ENCODE measurements at places on chromosomes 13 and 19.

DNA sequence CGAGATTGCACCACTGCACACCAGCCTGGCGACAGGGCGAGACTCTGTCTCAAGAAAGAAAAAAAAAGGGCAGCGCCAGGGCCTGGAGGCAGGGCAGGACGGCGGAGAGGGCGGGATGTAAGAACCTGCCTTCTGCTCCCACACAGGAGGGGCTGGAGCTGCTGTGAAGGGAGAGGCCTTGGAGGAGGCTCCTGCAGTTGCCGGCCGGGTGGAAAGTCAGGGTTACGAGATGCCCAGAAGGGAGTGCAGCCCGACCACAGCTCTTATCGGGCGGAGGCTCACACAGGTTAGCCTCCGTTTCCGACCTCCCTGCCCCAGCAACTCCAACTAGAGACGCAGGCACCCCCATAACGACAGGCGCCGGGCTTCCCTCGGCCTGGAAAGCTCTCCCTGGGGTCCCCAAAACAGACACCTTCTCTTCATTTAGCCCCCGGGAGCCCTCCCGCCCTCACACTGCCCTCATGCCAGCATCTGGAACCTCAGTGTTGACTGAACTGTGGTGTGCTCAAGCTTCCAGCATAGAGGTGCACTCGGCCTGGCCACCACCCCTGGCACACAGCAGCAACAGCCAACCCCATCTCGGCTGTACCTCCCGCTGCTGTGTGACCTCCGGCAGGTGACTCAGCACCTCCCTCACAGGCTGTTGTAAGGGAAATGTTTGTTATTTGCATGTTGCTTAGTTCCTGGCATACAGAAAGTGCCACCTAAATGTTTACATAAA is 1.4 kb downstream of the PLPP2 start:
- DNase-seq = no peak

- DNase-seq = peak; percentile 50
Observed at GRCh38 chr13:48775804-48776203, 122.1 kb downstream of the CYSLTR2 start.

DNA sequence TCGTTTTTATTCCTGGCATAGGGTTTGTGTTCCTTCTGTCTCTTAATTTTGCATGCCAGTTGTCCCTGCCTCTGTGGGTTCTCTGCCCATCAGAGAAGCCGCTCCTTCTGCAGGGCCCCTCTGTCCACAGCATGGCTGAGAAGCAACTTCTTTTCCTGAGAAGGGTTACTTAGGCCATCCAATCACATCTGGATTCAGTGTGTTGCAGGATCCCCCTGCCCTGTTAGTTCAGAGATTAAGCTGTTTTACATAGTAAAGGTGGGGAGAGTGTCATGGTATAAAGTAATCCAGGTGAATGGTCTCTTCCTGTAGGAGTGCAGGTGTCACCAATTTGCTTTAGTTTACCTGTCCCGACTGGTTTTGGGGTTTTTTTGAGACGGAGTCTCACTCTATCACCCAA is 22.9 kb upstream of the GARRE1 start:
- no peak for DNase-seq

DNA sequence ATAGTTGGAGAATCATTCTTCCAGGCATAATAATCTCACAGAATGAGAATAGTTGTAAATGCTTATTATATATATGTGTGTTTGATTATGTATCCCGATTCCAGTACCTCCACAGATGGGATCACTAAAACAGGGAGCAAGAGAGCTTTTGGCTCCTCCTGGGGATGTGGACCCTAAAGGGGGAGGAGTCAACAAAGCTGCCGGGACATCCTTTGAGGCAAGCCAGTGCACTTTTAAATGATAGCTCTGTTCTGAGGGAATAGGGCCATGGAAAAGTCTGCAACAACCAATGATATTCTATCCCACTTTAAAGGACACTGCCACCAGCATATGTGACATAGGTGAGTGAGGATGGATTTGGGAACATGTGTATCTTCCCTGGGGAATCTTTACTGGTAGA is 40.8 kb downstream of the SLITRK5 start:
- DNase-seq = no peak

- no peak for DNase-seq
Observed at GRCh38 chr13:101703838-101704237, 251.4 kb downstream of the ITGBL1 start.

GRCh38 chr19:43467730-43468129 is 2.3 kb upstream of the LYPD3 start:
- no peak for DNase-seq

GRCh38 chr19:49862391-49863253 is 4.8 kb downstream of the PNKP start:
- DNase-seq = peak; percentile 37

DNA sequence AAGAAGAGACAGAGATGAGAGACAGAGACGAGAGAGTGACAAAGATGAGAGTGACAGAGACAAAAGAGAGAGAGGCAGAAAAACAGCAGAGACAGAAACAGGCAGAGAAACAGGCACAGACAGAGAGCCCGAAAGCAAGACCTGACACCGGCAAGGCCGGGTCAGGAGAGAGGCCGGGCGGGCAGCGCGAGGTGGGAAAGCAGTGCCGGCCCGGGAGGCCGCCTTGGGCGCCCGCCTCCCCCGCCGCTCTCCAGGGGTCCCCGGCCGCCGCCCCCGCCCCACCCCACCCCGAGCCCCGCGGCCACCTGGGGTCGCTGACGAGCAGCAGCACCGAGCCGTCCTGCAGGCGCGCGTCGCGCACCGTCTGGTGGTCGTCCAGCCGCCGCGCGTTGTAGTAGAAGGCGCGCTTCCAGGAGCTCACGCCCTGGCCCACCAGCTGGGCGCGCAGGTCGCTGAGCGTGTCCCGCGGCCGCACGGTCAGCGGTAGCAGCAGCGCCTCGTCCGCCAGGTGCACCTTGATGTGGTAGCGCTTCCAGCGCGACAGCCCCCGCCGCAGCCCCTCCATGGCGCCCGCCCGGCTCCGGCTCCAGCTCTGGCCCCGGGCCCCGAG is at the start of gene TINCR:
TSS of gene TINCR (minus strand) at position 594 of the 610 bp plus-strand sequence.
- DNase-seq = no peak

DNA sequence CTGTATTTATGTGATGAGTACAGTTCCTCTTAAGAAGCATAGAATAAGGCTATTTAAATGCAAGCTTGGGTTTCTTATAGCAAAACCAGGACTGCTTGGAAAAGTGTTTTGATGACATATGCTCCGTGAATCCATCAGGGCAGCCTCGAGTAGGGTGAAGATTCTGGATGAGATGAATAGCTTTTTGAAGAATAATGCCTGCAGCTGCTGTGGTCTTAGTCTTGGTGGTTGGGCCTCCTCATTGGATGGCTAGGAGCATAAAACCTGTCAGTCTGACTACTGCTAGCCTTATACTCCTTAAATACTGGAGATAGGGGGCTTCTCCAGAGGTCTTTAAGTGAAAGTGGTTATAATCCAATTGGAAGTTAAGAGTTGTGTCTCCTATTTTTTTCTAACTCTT is 704.3 kb downstream of the FGF9 start:
- DNase-seq = no peak

- no peak for DNase-seq
Observed at GRCh38 chr19:15354566-15355296, 22.4 kb upstream of the BRD4 start.

DNA sequence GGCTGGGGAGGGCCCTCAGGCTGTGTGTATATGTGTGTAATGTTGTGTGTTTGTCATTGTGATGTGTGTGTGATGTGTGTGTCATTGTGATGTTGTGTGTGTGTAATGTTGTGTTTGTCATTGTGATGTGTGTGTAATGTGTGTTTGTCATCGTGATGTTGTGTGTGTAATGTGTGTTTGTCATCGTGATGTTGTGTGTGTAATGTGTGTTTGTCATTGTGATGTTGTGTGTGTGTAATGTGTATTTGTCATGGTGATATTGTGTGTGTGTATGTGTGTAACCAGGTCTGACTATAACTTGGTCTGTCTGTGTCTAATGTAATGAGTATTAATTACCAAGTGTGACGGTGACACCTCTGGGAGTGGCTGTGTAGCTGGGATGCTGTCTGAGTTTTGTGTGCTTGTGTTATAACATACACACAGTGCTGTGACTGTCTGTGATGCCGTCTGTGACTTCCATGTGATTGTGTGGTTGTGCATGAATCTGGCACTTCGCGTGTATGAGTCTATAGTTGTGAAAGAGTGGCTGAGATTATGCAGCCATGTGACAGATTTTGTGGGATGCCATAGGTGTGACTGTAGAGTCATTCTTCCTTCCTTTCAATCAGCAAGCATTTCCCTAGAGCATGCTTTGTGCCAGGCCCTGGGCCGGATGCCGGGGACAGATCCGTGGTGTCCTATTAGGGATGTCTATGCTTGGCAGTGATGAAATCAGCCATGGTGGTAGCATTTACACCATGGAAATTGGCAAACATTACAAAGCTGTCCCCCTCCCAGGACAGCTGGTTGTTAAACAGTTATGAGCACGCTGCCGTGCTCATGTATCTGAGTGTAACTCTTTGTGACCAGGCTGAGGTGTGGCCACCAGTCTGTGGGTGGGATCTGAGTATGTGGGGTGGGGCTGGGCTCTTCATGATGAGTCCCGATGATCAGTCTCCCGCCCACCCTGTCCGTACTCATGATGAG is 6.4 kb downstream of the TNFSF14 start:
- no peak for DNase-seq

- DNase-seq = no peak
Observed at GRCh38 chr19:29488316-29488715, 37.5 kb upstream of the VSTM2B start.

GRCh38 chr19:43504426-43505185 is at the start of gene PHLDB3:
Gene PHLDB3 (minus strand): TSS chr19:43504746. CDS start chr19:43504118, 628 bp downstream.
- no peak for DNase-seq

GRCh38 chr13:97946951-97947588 is 6.4 kb upstream of the IPO5 start:
- no peak for DNase-seq

DNA sequence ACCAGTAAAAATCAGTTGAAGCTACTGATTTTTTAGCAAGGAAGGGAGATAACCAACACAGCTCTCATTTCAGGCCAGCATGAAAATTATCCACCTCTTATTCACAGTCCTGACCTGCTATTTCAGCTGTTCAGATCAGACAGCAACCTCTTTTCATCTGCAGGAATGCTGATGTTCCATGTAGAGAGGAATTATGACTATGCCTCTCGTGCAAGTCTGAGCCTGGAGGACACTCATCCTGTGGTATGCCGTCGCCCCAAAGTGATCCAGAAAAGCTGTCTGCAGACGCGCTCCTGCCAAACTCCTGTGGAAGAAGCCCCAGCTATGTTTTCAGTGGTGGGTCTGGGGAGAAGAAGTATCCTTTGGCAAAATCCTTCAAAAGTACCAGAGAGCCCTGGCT is 563.5 kb upstream of the SLITRK1 start:
- DNase-seq = no peak

- DNase-seq = no peak
Observed at GRCh38 chr13:94332359-94333096, 147.0 kb downstream of the DCT start.

GRCh38 chr13:62171697-62172096 is 756.0 kb upstream of the PCDH20 start:
- no peak for DNase-seq

GRCh38 chr19:31285744-31286143 is 63.5 kb downstream of the TSHZ3 start:
- no peak for DNase-seq

DNA sequence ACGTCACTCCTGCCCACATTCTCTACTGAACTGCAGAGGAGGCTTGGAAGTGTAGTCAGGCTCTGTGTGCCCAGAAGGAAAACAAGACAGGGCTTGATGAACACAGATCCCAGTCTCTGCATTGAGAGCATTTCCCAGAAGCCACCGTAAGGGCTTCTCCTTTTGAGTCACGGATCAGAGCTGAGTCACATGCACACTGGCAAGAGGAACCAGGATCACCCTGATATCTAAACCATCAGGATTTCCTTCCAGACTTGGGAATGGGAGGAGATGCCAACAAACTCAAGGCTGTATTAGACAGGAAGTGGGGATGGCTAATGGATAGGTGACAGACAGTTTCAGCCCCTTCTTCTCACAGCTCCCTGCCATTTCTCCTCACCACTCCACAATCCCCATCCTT is 17.7 kb upstream of the FBXO17 start:
- no peak for DNase-seq

- DNase-seq = no peak
Observed at GRCh38 chr19:17402982-17403855, 2.2 kb downstream of the BST2 start.

GRCh38 chr19:18435842-18436670 is 1.9 kb downstream of the ISYNA1 start:
- no peak for DNase-seq

DNA sequence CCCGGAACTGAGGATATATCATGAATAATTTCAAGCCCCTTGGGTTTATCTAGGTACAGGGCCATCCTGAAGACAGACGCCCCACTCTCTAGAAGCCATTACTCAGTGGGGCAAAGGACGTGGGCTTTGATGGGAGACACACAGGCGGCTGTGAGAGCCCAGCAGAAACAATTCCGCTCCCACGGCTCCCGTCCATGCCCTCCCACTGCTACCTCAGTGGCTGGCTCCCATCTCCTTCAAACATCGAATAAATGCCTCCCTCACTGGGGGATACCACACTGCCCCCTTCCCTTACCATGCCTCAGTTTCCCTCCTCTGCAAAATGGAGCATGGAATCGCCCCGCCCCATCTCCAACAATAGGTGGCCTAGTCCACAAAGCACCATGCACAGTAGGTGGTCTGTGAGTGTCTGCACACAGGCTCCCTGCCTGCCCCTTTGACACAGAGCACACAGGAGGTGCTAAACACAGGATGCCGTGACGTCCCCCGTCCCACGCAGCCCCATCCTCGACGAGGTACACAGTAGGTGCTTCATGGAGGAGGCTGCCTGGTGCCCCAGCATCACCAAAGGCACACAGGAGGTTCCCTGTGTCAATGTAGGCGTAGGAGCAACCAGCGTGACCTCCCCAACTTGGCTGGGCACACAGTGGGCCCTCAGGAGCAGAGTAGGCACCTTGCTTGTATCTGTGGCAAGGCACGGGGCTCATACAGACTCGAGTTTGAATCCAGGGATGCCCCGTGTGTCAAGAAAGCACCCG is 46.0 kb downstream of the PTPRS start:
- DNase-seq = no peak

DNA sequence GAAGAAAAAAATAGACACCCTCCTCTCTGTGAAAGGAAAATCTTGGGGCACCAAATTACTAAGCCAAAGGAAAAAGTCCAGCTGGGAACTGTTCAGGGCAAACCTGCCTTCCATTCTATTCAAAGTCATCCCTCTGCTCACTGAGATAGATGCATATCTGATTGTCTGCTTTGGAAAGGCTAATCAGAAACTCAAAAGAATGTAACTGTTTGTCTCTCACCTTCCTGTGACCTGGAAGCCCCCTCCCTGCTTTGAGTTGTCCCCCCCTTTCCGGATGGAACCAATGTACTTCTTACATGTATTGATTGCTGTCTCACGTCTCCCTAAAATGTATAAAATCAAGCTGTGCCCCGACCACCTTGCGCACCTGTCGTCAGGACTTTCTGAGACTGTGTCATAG is 216.0 kb upstream of the SOX1 start:
- no peak for DNase-seq

DNA sequence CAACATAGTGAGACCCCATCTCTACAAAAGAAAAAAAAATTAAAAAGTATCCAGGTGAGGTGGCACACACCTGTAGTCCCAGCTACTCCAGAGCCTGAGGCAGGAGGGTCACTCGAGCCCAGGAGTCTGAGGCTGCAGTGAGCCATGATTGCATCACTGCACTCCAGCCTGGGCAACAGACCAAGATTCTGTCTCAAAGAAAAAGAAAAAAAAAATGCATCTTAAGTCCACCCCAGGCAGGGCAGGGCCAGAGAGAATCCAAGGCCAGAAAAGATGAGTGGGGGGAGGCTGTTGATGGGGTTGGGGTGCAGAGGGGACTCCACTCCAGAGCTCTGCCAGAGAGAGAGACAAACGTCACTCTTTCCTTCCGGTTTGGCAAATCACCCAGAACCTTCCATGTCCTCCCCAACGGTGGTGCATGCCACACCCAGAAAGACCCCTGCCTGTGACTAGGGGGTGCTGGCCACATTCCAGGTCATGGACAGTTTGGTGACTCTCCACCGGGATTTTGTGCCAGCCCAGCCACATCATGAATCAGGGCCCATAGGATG is 431 bp downstream of the FUT3 start:
- DNase-seq = peak; percentile 36

Measured in KBM-7 (cell line).